ENCODE measurements at places on chromosomes 5 and 9. TPM values are rescaled to one million over a fixed set of nuclear protein-coding genes. Genes with fewer than 3 reads are reported as not detected.
A peak's percentile ranks its signal among the peaks of the same experiment; 100 is the strongest.

The PCDHB13 gene
- under 0.01 TPM for total RNA-seq

The GLDC gene
- 0.37 TPM for total RNA-seq

The UGT3A1 gene
- not detected for total RNA-seq

The GABRA1 gene
- total RNA-seq = not detected

The FAM163B gene
- total RNA-seq = not detected

The IL33 gene
- total RNA-seq = 189 TPM

The ZNF474 gene
- total RNA-seq = 0.37 TPM

The DNAJC18 gene
- not detected for total RNA-seq

The PROB1 gene
- 0.89 TPM for total RNA-seq

The IL31RA gene
- not detected for total RNA-seq

The IL13 gene
- total RNA-seq = not detected

- DNase-seq = no peak
- no peaks in the 10 kb centered on the region for H3K27me3 ChIP-seq
- H3K36me3 ChIP-seq = no peaks in the 10 kb centered on the region
- no peak overlapping the region for H3K4me3 ChIP-seq
These were observed 68.8 kb upstream of the ICE1 start for GRCh38 chr5:5353681-5354080.

GRCh38 chr9:133702798-133703590 lies 35.2 kb downstream of the SARDH start:
- H3K27ac ChIP-seq = no peak overlapping the region
- H3K4me3 ChIP-seq = peak overlapping the region; percentile 36

- DNase-seq = no peak
- H3K4me3 ChIP-seq = no peak overlapping the region
- peaks cover 15% of the 10 kb centered on the region for H3K27me3 ChIP-seq
- no peak overlapping the region for H3K27ac ChIP-seq
These were observed 76.4 kb upstream of the FCN1 start for GRCh38 chr9:134993996-134994720.

DNA sequence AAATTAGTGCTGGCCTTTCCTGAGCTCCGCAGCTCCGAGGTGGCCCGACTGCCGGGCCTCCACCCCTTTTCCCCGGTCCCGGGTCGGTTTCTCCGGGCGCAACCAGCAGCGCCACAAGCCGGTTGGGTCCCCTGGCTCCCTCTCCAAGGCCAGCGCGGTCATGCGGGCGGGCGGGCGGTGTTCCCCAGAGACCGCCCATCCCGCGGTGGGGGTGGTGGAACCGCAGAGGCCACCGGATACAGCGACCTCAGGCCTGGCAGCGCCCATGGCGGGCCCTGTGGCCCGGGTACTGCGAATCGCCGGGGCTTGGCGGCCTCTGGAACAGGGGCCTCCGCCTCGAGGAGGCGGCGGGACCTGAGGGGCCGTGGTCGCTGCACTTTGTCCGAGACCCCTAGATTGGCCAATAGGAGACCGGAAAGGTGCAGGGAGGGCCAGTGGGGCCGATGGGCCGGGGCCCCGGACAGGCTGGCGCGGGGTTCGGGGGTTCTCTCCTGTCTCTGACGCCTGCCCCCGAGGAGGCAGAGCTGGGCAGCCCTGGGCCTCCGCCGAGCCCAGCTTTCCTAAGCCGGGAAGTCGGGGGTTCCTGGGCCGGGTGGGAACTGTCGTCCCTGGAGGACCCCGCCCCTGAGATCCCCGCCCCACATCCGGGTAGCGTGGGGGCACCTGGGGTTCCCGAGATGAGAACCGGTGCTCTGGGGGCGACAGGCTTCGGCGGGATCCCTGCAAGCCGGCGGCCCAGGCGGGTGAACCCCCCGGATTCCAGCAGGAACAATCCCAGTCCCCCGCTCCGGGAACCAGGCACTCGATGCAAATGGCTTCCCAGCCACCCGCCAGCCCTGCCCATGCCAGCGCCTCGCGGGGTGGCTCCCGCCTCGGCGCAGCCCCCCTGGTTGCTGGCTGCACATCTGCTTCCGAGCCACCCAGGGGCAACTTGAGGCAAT lies 293.9 kb downstream of the ZSWIM6 start:
- H3K27me3 ChIP-seq = no peaks in the 10 kb centered on the region
- H3K4me1 ChIP-seq = peaks cover 42% of the 10 kb centered on the region
- no peaks in the 10 kb centered on the region for H3K36me3 ChIP-seq
- H3K4me3 ChIP-seq = peak overlapping the region; percentile 50
- peak overlapping the region; percentile 83 for H3K27ac ChIP-seq
- DNase-seq = peak; percentile 93

- H3K36me3 ChIP-seq = no peaks in the 10 kb centered on the region
- no peaks in the 10 kb centered on the region for H3K4me1 ChIP-seq
- H3K27ac ChIP-seq = no peak overlapping the region
- no peaks in the 10 kb centered on the region for H3K27me3 ChIP-seq
- no peak overlapping the region for H3K4me3 ChIP-seq
These were observed 16.4 kb downstream of the TLR4 start for GRCh38 chr9:117720555-117720954.

GRCh38 chr5:43225649-43226245 lies 33.7 kb downstream of the NIM1K start:
- no peaks in the 10 kb centered on the region for H3K36me3 ChIP-seq
- H3K27me3 ChIP-seq = no peaks in the 10 kb centered on the region

GRCh38 chr5:123719004-123719403 lies 207.0 kb downstream of the CSNK1G3 start:
- no peak for DNase-seq
- no peaks in the 10 kb centered on the region for H3K4me1 ChIP-seq
- no peaks in the 10 kb centered on the region for H3K27me3 ChIP-seq
- no peaks in the 10 kb centered on the region for H3K36me3 ChIP-seq
- no peak overlapping the region for H3K27ac ChIP-seq

GRCh38 chr9:37676411-37676830 lies 25.7 kb downstream of the FRMPD1 start:
- no peak overlapping the region for H3K4me3 ChIP-seq
- no peaks in the 10 kb centered on the region for H3K4me1 ChIP-seq
- DNase-seq = peak; percentile 36
- H3K27me3 ChIP-seq = no peaks in the 10 kb centered on the region
- H3K36me3 ChIP-seq = no peaks in the 10 kb centered on the region

GRCh38 chr5:25418978-25419377 lies 774.2 kb upstream of the CDH10 start:
- H3K4me3 ChIP-seq = no peak overlapping the region
- H3K36me3 ChIP-seq = no peaks in the 10 kb centered on the region
- no peaks in the 10 kb centered on the region for H3K27me3 ChIP-seq
- H3K27ac ChIP-seq = no peak overlapping the region

DNA sequence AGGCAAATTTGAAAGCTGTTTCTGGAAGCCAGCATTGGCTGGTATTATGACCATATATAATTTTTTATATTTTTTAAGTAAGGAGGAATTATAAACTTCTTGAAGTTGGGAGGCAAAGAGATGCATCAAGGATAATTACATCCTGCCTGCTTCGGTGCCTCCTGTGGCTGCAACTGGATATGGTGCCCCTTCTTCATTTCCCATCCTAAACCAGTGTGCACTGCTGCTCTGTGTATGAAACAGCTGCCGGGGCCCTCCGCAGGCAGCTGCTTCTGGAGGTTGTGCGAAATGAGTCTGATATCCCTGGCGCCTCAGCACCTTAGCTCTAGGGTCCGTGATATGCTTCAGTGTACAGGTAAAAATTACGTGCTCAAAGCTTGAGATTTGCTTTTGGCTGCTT lies 304.2 kb downstream of the ENC1 start:
- no peak for DNase-seq
- no peaks in the 10 kb centered on the region for H3K27me3 ChIP-seq
- H3K27ac ChIP-seq = no peak overlapping the region
- H3K4me3 ChIP-seq = no peak overlapping the region
- peaks cover 4% of the 10 kb centered on the region for H3K4me1 ChIP-seq

DNA sequence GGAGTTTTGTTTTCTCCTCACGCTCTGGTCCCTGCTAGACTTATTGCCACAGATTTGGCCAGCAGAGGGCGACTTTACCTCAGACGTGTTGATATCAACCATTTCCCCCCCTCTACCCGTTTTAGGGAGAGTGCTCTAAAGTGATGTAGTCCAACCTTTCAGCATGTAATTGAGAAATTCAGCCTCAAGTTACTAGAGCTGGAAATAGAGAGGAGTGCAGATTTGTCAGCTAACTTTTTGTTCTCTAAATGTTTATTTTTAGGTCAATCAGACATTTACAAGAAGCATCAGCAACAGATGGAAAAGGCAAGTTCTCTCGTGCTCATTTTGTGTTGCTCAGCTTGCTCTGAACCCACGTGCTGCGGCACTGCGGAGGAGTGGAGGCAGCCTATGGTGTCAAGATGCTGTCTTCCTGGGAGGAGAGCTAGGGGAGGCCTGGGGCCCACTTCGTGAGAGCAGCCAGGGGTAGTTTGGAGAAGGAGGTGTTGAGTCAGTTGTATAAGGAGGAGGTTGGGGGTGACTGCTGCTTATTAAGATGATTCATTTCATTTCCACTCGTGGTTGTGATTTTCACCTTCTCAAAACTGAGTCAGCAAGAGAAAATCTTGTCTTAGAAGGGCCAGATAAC lies 53.6 kb downstream of the GPR107 start:
- no peak overlapping the region for H3K4me3 ChIP-seq
- H3K27me3 ChIP-seq = no peaks in the 10 kb centered on the region
- peaks cover 34% of the 10 kb centered on the region for H3K36me3 ChIP-seq
- peak; percentile 87 for DNase-seq

- no peaks in the 10 kb centered on the region for H3K36me3 ChIP-seq
- peak overlapping the region; percentile 10 for H3K27ac ChIP-seq
- no peak overlapping the region for H3K4me3 ChIP-seq
- no peaks in the 10 kb centered on the region for H3K27me3 ChIP-seq
- H3K4me1 ChIP-seq = peaks cover 11% of the 10 kb centered on the region
These were observed 104.6 kb downstream of the INSYN2B start for GRCh38 chr5:169875731-169876130.

DNA sequence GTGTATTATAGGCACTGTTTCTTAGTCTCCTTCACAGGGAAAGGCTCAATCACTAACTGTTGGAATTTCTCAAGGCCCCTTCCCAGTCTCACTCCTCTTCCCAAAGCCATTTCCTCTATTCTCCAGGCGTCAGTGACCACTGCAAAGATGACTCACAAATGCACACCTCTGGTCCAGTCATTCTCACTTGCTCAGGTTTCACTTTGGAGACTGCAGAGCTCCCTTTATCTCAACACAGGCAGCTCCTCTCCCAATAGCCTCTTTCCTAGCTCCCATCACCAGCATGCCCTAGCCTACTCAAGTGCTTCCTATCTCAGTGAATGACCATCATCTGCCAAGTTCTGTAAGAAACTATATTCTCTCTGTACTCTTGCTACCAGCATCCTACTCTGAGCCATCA lies 323.6 kb downstream of the NTRK2 start:
- no peak for DNase-seq
- H3K27ac ChIP-seq = no peak overlapping the region
- H3K4me3 ChIP-seq = no peak overlapping the region
- H3K4me1 ChIP-seq = no peaks in the 10 kb centered on the region
- no peaks in the 10 kb centered on the region for H3K27me3 ChIP-seq

GRCh38 chr5:78671609-78672008 lies 23.0 kb upstream of the LHFPL2 start:
- DNase-seq = peak; percentile 57
- H3K27ac ChIP-seq = no peak overlapping the region
- no peak overlapping the region for H3K4me3 ChIP-seq
- H3K4me1 ChIP-seq = no peaks in the 10 kb centered on the region
- no peaks in the 10 kb centered on the region for H3K27me3 ChIP-seq

- H3K27me3 ChIP-seq = no peaks in the 10 kb centered on the region
- H3K4me3 ChIP-seq = no peak overlapping the region
- H3K36me3 ChIP-seq = no peaks in the 10 kb centered on the region
- no peak overlapping the region for H3K27ac ChIP-seq
- no peaks in the 10 kb centered on the region for H3K4me1 ChIP-seq
- DNase-seq = no peak
These were observed 140.4 kb upstream of the FST start for GRCh38 chr5:53339962-53340540.

DNA sequence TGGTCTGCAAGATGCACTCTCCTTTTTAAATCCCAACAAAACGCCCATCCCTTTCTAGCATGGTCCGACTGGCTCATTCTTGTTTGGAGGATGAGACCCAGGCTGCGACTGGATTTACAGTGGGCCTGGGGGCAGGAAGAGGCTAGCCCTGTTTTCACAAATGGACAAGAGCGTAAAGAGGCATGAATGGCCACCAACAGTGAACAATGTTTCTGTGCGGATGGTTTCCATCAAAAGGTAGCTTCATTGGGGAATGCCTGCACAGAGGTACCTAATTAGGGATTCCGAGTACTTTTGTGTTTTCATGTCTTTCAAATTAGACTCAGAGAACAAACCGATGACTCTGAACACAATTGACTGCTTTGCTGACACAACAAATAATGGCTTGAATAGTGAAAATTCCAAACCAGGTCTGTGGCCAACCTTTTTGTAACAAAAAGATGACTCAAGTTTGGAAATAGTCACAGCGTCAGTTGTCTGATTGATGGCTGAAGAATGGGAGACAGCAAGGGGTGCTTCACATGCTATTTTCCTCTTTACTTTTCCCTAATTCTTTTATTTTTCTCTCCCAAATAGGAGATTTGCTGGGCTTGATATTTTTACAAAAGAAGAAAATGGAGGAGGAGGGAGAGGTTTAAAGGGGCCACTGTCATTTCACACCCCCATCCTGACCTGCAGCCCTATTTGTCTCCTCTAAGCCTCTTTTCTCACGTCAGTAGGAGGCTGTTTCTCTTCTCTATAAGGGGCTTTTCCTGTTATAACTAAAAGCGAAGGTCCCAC lies 208.1 kb upstream of the S1PR3 start:
- H3K4me3 ChIP-seq = no peak overlapping the region
- H3K36me3 ChIP-seq = no peaks in the 10 kb centered on the region
- H3K27me3 ChIP-seq = no peaks in the 10 kb centered on the region
- H3K4me1 ChIP-seq = no peaks in the 10 kb centered on the region

DNA sequence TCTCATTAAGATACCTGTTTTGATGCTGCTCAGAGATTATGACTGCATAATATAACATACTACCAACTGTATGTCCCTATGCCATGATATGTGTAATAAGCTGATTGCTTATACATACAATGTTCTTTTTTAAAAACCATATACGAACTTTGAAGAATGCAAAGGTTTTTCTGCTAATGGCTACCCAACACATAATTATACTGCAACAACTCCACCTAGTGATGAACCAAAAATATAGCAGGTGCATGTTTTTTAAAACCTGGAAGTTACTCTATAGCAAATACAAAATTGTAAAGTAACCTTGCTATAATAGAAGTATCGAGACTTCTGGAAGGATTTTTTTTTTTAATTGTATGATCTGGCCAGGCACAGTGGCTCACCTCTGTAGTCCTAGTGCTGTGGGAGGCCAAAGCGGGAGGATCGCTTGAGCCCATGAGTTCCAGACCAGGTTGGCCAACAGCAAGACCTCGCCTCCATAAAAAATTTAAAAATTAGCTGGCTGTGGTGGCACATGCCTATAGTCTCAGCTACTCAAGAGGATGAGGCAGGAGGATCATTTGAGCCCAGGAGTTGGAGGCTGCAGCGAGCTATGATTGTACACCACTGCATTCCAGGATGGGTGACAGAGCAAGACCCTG lies 49.1 kb downstream of the HOMER1 start:
- H3K27me3 ChIP-seq = no peaks in the 10 kb centered on the region
- no peak overlapping the region for H3K27ac ChIP-seq
- H3K36me3 ChIP-seq = no peaks in the 10 kb centered on the region
- H3K4me1 ChIP-seq = peaks cover 9% of the 10 kb centered on the region
- no peak overlapping the region for H3K4me3 ChIP-seq

GRCh38 chr5:135240781-135241360 lies 158.2 kb downstream of the MACROH2A1 start:
- H3K4me3 ChIP-seq = no peak overlapping the region
- no peaks in the 10 kb centered on the region for H3K36me3 ChIP-seq
- peaks cover 32% of the 10 kb centered on the region for H3K4me1 ChIP-seq

GRCh38 chr5:131794586-131794985 lies 2.2 kb downstream of the FNIP1 start:
- peak overlapping the region; percentile 87 for H3K4me3 ChIP-seq
- H3K4me1 ChIP-seq = peaks cover 70% of the 10 kb centered on the region
- H3K36me3 ChIP-seq = no peaks in the 10 kb centered on the region
- H3K27me3 ChIP-seq = no peaks in the 10 kb centered on the region
- peak overlapping the region; percentile 98 for H3K27ac ChIP-seq
- DNase-seq = no peak
